ENCODE measurements at places on chromosomes 2 and 18.

GRCh38 chr2:236117861-236118269 lies 50.3 kb downstream of the GBX2 start:
- DNase-seq = no peak

DNA sequence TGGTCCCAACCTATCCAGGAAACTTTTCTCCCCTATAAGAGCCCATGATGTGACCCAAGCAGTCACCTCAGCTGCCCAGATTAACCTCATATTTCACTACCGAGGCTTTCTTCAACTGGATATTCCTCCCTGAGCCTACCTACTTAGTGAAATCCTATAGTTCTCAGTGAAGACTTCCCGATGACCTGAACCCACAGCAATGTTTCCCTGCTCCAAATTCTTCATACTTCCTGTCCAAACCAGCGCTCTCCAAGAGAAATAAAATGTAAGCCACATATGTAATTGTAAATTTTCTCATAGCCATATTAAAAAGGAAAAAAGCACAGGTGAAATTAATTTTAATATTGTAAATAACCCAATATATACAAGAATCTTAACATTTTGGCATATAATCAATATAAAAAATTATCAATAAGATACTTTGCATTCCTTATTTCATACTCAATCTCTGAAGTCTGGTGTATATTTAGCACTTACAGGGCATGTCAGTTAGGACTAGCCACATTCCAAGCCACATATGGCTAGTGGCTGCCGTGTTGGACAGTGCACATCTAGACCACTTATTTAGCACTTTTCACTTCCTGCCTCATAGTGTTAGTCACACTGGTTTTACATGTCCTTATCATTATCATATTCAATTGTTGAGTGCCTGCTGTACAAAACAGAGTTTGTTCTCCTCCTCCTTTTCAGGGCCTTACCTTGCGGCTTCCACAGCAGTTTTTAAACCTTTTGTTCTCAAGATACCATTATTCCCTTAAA lies 1.9 kb upstream of the STAT4 start:
- DNase-seq = no peak

DNA sequence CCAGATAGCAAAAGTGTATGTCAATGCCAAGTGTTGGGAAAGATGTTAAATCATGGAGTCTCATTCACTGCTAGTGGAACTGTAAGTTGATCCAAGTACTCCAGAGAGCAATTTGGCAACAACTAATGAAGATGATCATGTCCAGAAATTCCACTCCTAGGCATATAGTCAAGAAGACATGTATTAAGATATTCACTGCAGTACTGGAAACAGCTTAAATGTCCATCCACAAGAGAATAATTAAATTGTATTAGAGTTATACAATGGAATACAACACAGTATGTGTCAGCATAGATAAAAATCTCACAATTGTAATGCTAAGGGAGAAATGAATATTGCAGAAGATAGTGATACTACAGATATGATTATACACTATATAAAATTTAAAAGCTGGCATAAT lies 15.2 kb upstream of the LBH start:
- DNase-seq = no peak

DNA sequence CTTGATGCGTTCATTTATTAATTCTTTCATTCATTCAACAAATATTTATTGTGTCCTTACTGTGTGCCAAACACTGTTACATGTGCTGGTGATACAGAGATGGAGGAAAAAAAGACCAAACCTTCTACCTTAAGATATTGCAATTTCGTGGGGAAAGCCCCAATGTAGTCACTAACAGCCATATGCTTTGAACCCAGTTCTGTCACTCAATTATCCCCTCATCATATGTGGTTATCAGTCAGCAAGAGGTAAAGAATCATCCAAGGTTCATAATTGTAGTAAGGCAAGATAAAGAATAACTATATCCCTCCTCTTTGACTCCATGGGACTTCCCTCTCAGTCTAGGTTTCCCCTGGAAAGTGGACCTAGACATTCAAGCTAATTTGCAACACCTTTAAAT lies 1185.6 kb upstream of the CELF4 start:
- no peak for DNase-seq

DNA sequence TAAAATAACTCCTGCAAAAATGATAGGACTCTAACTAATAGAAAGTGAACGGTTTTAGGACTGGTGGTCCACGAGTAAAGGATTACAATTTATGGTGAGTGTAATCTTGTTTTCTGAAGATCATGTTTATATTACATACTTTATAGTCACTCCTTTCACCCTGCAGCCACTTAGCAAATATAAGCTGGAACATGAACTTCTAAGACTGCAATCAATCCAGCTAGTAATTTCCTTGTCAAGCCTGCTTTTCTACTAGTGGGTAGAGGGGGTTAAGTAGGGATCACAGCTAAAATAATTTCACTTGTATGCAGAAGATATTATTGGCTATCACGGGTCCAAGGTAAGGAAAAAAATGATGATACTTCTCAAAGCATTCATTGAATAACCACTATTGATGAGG lies 125.5 kb upstream of the NETO1 start:
- no peak for DNase-seq

GRCh38 chr2:3581367-3582262 lies 6.6 kb downstream of the RPS7 start:
- no peak for DNase-seq

DNA sequence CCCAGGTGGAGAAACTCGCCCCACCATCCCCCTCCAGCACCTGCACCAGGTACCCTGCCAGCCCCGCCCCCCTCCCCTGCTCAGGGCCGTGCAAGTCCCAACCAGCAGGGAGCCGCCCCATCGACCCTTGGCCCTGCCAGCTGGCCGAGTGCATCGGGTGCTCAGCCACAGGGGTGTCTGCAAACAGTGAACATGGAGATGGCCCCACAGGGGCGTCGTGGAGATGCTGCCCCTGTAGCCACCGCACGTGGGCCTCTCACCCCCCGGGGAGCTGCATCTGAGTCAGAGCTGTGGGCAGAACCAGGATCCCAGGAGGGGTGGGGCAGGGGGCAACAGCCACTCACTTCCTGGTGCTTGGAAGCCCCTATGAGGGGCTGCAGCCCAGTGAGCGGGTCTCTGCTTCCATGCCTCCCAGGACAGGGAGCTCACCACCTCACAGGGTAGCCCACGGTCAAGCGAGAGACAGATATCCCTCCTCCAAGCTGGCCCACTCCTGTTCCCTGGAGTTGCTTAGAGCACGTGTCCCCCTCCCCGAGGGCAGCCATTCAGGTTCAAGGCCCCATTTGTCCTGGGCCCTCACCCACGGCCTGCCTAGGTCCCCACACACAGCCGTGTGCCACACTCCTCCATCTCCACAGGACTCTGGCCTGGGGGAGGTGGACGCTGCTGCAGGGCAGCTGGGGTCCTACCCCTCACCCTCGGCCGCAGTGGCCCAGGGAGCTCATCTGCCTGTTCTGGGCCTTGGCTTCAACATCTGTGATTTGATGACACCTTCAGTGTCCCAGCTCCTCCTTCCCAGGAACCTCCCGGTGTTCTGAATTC lies 1.1 kb upstream of the MAB21L4 start:
- no peak for DNase-seq

DNA sequence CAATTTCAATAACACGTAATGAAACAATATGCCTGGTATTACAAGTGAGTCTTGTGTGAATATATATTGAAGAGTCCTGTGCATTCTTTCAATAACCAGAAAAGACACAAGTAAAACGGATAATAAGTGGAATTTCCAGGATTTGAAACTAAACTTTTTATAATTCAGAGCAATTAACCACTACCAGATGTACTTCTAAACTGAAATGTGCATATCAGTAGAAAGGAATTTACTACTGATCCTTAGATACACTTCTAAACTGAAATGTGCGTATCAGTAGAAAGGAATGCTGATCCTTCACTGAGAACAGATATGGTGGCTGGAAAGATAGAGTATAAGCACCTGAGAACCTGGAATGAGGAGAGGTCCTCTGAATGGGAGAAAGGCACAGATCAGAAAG lies 470.9 kb upstream of the SPHKAP start:
- no peak for DNase-seq

All from OCI-LY7 (cell line).